Right cardiac atrium (tissue), 5 donors: ENCODE measurements at places on chromosomes 11 and 22.

GRCh38 chr22:20664594-20664959 is 109.3 kb upstream of the SERPIND1 start:
- no peak for DNase-seq

- DNase-seq = no peak
Measured at GRCh38 chr22:37126383-37126782, 16.9 kb upstream of the TMPRSS6 start.

DNA sequence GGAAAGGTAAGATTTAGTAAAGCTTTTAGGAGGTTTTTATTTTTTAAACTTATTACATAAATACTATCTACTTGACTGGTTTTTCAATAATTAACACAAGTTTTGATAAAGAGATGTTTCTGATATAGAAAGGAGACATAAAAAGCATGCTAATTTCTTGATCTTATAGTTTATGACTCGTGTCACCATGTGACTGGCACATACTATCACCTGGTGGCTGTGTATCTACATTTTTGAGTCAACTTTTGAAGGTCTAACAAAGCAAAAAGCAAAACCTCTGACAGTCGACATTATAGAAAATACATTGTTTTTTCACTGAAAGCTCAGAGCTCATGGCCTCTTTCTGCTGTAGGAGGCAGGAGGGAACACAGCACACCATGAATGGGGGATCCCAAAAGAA is 810 bp downstream of the ACRV1 start:
- no peak for DNase-seq

DNA sequence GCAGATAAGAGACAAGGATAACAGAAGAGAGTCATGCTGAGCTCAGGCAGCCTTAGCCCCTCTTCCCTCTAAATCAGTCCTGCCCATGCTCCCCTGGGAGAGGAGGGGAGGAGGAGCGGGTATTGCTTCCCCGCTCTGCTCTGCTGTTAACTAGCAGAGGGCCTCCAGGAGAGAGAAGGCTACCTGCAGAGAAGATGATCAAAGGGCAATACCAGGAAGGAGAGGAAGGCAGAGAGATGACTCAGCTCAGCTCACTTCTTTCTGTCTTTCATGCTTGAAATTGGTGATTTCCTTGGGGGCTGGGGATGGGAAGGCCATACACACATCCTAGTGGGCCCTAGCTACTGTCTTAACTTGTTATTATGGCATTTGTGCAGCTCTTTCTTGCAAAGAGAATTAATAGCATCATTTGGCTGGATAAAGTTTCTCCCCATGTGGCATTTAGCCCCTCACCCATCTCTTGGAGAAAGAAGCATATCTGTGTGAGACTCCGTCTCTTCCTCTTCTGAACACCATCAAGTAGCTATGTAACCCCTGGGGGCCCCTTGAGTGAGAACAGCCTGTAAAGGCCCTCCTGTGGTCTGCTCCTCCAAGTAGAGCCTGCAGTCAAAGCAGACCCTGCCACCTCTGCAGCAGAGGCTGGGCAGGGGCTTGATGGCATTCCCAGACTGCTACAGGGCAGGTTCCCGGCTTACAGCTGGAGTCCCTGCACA is 33.4 kb upstream of the AMOTL1 start:
- DNase-seq = no peak

- no peak for DNase-seq
Measured at GRCh38 chr11:7261578-7261977, 9.9 kb downstream of the SYT9 start.

DNA sequence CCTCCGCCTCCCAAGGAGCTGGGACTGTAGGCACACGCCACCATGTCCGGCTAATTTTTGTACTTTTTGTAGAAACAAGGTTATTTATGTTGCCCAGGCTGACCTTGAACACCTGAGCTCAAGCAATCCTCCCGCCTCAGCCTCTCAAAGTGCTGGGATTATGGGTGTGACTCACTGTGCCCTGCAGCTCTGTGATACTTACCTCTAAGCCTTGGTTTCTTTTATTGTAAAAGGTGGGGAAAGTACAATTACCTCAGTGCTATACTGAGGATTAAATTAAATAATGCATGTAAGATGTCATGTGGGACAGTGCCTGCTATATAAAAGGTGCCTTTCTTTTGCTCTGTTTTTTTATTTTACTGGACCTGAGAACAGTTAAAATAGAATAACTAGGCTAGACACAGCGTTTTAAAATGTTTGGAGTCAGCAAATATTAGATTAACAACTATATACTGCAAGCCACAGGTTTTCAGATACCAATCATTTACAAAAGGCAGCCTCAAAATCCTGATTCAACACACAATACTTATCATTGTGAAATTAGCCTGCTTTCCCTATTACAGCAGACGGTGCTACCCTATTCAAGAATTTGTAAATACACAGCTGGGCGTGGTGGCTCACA is 30.0 kb downstream of the PRR14L start:
- no peak for DNase-seq

DNA sequence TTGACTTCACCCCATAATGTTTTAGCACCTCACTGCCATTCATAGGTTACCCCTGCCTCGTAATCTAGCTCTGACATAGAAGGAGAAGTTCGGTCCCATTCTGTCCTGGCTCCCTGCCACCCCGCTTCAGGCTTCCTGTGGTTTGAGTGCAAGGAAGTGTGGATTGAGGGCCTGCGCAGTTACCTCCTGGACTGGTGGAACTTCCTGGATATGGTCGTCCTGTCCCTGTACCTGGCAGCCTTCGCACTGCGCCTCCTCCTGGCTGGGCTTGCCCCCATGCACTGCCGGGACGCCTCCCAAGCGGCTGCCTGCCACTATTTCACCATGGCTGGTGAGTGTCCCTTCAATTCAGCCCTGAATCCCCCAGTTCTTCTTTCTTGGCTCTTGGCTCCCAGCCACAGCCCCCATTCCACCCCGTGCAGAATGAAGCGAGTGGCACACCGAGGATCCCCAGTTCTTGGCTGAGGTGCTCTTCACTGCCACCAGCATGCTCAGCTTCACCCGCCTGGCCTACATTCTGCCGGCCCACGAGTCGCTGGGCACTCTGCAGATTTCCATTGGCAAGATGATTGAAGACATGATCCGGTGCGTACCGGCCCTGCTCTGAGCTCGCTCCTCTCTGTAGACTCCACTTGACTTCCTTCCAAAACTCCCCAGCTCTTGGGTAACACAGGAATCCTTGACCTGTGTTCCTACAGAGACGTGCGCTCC is 15.4 kb downstream of the ART5 start:
- DNase-seq = peak; percentile 81

DNA sequence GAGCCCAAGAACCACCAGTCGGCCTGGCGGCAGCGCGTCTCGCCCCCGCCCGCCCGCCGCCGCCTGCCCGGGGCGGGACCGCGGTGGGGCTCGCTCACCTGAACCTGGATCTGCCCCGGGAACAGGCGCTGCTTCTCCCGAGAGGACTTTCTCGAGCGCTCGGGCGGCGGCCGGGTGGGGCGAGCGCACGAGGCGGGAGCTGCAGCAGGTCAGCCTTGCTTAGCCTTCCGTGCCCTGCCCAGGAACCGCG is 133 bp downstream of the MYH9 start:
- no peak for DNase-seq

DNA sequence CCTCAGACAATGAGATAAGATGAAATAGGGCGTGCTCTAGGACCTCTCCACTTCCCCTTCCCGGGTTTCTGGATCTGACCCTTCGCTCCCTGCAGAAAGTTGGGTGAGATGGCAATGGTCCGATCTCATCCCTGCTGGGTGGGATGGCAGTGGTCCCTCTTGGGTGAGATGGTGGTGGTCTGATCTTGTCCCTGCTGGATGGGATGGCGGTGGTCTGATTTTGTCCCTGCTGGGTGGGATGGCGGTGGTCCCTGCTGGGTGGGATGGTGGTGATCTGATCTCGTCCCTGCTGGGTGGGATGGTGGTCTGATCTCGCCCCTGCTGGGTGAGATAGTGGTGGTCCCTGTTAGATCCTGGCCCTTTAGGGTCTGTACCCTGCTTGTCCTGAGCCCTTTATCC is 21.3 kb downstream of the ST14 start:
- no peak for DNase-seq

DNA sequence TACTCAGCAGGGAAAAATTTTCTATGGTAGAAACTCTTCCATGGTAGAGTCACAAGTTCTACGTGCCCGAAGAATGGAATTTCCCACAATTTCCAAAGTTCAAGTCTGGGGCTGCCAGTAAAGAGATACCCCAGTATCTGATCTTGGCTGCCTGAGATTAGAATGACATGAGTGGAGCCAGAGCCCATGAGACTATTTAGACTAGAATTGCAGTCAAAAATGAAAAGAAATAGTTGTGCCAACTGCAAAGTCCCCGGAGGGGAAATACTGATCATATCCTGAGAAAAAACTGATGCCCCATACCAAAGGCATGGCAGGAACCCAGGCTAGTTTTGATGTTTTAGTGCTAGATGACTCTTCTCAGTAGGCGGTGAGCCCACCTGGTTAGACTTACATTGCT is 11.2 kb downstream of the MAJIN start:
- no peak for DNase-seq

DNA sequence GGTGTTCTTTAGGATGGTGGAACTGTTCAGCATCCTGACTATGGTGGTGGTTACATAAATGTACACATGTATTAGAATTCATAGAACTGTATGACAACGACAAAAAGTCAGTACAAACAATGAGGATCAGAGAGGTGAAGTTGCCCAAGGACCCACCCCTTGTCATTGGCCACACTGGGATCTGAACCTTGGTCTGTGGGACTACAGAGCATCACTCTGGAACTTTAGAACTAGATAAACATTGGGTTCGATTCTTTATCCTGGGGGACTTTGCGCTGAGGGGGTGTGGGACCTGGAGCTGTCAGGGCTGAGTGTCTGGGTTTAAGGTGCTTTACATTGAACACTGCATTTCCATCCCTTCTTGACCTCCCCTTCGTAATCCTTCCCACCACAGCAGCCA is 12.8 kb upstream of the EXT2 start:
- DNase-seq = no peak

DNA sequence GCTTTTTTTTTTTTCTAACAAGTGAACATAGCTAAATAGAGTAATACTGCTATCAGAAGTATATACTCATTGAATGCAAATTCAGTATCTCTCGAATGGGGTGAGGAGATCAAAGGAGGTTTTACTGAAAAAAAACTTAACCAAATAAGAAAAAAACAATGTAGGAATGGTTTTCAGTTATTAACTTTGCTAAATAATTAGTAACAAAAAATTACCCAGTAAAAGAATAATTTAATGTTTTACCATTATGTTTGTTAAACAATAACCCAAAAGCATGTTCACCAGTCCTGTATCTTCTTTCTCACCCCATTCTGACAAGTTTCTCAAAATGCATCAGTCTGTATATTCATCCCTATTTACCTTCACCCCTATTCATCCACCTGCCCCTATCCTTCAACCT is 22.6 kb upstream of the CTSC start:
- DNase-seq = no peak

DNA sequence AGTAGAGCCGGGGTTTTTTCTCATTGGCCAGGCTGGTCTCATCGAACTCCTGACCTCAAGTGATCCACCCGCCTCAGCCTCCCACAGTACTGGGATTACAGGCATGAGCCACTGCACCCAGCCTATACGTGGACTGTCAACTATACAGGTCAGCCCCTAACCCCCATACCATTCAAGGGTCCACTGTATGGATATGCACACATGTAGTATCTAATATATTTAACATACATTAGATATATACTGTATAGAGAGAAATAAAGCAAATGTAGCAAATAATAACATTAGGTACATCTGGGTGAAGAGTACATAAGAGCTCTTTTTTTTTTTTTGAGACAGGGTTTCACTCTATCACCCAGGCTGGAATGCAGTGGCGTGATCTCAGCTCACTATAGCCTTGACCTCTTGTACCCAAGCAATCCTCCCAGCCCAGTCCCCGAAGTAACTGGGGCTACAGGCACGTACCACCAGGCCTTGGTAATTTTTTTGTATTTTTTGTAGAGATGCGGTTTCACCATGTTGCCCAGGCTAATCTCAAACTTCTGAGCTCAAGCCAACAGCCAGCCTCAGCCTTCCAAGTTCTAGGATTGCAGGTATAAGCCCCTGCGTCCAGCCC is 1.5 kb upstream of the ATP5MGL start:
- DNase-seq = no peak

DNA sequence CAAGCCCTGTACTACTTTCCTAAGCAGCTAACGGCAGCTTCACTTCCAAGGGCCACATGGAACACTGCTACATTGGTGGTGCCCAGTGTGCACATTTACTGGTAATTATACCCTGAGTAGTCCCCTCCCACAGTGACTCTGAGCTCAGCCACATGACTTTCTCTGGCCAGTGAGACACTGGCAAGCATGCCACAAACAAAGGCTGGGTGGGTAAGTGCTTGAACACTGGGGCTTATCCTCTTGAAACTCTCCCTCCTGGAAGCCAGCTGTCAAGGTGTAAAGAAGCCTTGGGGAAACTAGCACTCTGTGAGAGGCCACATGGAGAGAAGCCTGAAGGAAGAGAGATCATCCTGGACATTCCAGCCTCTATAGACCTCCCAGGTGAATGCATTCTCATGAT is 54.4 kb upstream of the DRD2 start:
- no peak for DNase-seq

- DNase-seq = no peak
Measured at GRCh38 chr11:59719556-59719955, 5.9 kb upstream of the OR10V1 start.

GRCh38 chr22:46640293-46641055 is 20.3 kb downstream of the GRAMD4 start:
- peak; percentile 41 for DNase-seq

DNA sequence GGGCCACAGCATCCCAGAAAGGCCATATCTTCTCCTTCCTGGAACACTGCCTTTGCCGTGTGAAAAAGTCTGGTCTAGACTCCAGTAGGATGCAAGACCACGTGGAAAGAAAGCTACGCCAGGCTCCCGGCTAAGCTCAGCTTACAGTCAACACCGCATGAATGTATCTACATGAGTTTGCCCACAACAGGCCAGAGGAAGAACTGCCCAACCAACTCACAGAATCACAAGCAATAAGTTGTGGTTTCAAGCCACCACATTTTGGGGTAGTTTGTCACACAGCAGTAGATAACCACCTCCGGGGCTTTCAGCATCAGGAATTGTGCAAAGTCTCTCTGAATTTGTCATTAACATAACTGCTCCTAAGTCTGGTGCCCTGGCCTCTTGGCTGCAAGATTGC is 27.3 kb downstream of the HSPA8 start:
- DNase-seq = no peak

DNA sequence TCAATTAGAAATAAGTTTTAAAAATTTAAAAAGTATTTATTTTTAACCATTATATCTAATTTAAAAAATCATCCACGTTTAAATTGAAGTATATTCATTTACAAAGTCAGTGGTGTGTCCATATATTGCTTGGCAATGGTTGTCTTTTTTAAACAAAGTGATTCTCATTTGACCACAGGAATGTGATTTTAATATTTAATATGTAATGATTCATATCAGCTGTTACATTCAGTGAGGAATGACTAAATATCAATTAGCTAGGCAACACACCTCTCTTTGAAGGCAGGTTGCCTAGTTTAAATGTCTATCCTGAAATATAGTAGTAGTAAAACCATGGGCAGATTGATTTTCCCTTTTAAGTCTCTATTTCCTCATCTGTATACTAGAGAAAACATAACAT is 392.2 kb upstream of the CCDC179 start:
- no peak for DNase-seq

- DNase-seq = no peak
Measured at GRCh38 chr11:38990139-38990538, 2392.1 kb upstream of the RAG2 start.

GRCh38 chr11:93757924-93758865 is 16.7 kb downstream of the C11orf54 start:
- peak; percentile 50 for DNase-seq

- DNase-seq = no peak
Measured at GRCh38 chr22:40890881-40891280, 29.0 kb upstream of the DNAJB7 start.

- DNase-seq = no peak
Measured at GRCh38 chr22:42951093-42951710, 63.7 kb downstream of the PACSIN2 start.
